ENCODE measurements at places on chromosomes 1 and 21. TPM values are rescaled to one million over a fixed set of nuclear protein-coding genes. Genes with fewer than 3 reads are reported as not detected.

GRCh38 chr1:11397151-11397901, 81.6 kb upstream of the DISP3 start:
- no peak overlapping the region for H3K27ac ChIP-seq
- peaks cover 4% of the 10 kb centered on the region for H3K27me3 ChIP-seq
- no peak overlapping the region for H3K4me3 ChIP-seq
- no peaks in the 10 kb centered on the region for H3K4me1 ChIP-seq

DNA sequence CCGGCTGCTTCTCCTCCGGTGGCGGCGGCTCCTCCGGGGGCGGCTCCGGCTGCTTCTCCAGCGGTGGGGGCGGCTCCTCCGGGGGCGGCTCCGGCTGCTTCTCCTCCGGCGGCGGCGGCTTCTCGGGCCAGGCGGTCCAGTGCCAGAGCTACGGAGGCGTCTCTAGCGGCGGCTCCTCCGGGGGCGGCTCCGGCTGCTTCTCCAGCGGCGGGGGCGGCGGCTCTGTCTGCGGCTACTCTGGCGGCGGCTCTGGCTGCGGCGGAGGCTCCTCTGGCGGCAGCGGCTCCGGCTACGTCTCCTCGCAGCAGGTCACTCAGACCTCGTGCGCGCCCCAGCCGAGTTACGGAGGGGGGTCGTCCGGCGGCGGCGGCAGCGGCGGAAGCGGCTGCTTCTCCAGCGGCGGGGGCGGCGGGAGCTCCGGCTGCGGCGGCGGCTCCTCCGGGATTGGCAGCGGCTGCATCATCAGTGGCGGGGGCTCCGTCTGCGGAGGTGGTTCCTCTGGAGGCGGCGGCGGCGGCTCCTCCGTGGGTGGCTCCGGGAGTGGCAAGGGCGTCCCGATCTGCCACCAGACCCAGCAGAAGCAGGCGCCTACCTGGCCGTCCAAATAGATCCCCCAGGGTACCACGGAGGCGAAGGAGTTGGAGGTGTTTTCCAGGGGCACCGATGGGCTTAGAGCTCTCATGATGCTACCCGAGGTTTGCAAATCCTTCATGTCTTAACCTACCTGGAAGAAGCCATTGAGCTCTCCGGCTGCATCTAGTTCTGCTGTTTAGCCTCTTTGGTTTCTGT, 2.0 kb downstream of the LORICRIN start:
- H3K4me3 ChIP-seq: peak overlapping the region; percentile 84
- peak overlapping the region; percentile 2 for H3K27ac ChIP-seq
- H3K27me3 ChIP-seq: peaks cover 21% of the 10 kb centered on the region
- peak; percentile 28 for DNase-seq

FAM72B gene
- 12.0 TPM for total RNA-seq

- H3K4me1 ChIP-seq: peaks cover 11% of the 10 kb centered on the region
- DNase-seq: no peak
- H3K4me3 ChIP-seq: no peak overlapping the region
- peaks cover 1% of the 10 kb centered on the region for H3K27me3 ChIP-seq
- H3K36me3 ChIP-seq: no peaks in the 10 kb centered on the region
These were observed 10.4 kb upstream of the BCAR3 start for GRCh38 chr1:93692026-93692425.

CCDC185 gene
- total RNA-seq: not detected

GRCh38 chr1:171245458-171246064, 2.7 kb upstream of the FMO1 start:
- H3K4me3 ChIP-seq: no peak overlapping the region
- no peak overlapping the region for H3K27ac ChIP-seq
- H3K36me3 ChIP-seq: no peaks in the 10 kb centered on the region
- DNase-seq: peak; percentile 42

Data from endothelial cell (in vitro differentiated cells).